ENCODE measurements at places on chromosomes 6 and 20. TPM values are rescaled to one million over a fixed set of nuclear protein-coding genes. Genes with fewer than 3 reads are reported as not detected.

DNA sequence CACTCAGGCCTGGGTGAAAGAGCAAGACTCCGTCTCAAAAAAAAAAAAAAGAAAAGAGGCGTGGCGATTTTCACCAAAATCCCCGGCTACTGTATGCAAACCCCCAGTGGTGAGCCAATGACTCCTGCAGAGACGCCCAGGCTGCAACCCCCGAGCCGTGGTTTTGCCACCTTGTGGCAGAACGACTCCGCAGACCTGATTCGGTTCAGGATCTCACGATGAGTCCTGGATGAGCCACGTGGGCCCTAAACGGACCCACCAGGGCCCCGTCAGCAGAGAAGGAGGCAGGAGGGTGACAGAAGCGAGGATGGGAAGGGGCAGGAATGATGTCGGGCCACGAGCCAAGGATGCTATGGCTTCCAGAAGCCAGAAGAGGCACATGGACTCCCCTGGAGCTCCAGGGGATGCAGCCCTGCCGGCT lies 42.5 kb downstream of the SLC2A4RG start:
- DNase-seq = no peak

DNA sequence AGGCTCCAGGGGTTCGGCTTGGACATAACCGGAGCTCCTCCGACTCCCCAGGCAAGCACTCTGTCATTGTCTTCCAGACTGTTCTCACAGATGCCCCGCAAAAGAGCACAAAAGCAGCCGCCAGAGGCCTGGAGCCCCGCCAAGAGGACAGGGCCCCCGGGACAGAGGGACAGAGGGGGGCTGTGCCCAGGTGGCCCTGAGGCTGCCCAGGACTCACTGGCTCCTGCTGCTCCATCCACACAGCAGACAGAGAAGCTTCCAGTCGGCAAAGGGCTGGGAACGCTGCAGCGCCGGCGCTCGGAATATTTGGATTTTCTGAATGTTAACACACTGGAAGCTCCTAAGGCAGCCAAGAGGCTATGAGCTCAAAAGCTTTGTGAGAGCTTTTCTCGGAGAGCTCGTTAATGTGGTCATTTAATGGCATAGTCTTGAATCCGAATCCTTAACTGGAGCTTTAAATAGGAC lies 68.0 kb upstream of the QKI start:
- DNase-seq = no peak

MAD2L1BP gene
- total RNA-seq = 26.3 TPM

LTB gene
- 5.5 TPM for total RNA-seq

TSHZ2 gene
- total RNA-seq = 35.6 TPM

Measured in omental fat pad (tissue), 4 donors.